ACHN (cell line): ENCODE measurements at places on chromosomes 5 and 9.

GRCh38 chr5:67960939-67961338 is 254.6 kb upstream of the PIK3R1 start:
- DNase-seq = no peak

DNA sequence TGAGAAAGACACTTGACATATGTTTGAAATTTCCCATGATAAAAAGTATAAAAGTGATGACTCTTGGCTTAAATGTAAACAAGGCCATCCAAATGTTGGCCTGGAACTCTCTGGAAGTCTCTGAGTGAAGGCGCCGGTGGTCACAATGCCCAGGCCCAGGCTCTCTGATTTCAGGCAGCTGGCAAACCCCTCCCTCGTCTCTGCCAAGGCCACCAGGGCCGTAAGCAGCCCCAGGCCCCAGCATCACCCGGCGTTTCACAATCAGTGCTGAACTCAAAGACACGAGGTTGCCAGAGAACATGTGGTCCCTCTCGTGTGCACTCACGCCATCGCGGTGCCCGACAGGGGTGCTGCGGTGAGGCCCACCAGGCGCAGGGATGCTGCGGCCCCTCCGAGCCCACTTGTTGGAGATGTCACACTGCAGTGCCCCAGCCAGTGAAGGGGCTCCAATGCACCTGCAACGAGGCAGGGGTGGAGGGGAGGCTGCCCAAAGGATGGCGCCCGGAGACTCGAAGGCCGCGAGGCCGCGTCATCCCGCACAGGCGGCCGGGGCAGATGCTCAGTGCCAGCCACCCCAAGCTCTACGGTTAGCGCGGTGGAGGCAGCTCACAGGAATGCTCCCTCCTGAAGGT is 15.0 kb downstream of the LPCAT1 start:
- no peak for DNase-seq

DNA sequence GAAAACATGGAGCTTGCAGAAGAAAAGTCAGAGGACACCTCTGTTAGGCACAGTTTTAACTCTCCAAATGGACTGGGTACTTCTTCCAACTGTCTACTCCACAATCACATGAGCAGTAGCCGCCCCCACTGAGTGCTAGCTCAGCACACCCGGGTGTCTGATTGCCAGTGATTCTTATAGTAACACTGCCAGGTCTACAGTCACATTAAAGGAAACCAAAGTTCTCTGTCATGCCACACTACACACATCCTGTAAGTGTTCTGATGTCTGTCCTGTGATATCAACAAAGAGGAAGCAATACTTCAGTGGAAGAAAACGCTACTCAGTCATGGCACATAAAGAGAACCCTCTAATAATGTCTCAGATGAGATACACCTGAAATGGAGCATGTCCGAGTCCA is at the start of gene HAVCR2:
HAVCR2 (minus strand) TSS at position 69 of the 400 bp plus-strand sequence; CDS start at position 8, 61 bp downstream.
- DNase-seq = no peak

GRCh38 chr9:136026266-136026942 is 65.2 kb upstream of the UBAC1 start:
- no peak for DNase-seq

GRCh38 chr5:135137146-135137915 is 103.3 kb upstream of the PITX1 start:
- no peak for DNase-seq

GRCh38 chr5:150987746-150988145 is 32.6 kb upstream of the GPX3 start:
- DNase-seq = no peak

- no peak for DNase-seq
Measured at GRCh38 chr9:96554801-96555566, 64.7 kb downstream of the CDC14B start.

GRCh38 chr5:116583862-116584222 is 9.2 kb upstream of the SEMA6A start:
- no peak for DNase-seq

- no peak for DNase-seq
Measured at GRCh38 chr9:592225-592624, 249.3 kb upstream of the DMRT1 start.

GRCh38 chr5:119578937-119579336 is 50.4 kb upstream of the FAM170A start:
- peak; percentile 54 for DNase-seq

GRCh38 chr9:3468421-3469205 is 57.2 kb downstream of the RFX3 start:
- no peak for DNase-seq

DNA sequence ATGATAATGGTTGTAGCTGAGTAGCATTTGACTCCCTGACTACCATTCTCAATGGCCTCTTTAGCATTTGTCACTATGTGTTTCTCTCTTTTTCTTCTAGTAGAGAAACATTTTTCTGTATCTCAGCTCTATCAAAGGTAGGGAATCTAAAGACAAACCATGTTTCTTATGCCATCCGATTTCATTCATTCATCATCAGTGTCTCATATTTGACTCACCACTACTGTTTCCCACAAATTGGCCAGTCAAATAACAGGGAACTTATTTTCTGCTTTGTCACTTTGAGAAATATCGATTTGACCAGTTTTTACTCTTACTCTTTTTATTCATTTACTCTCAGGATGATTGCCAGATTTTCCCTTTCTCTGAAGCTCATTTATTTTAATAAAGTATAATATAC is 282.3 kb downstream of the TMEM167A start:
- no peak for DNase-seq

DNA sequence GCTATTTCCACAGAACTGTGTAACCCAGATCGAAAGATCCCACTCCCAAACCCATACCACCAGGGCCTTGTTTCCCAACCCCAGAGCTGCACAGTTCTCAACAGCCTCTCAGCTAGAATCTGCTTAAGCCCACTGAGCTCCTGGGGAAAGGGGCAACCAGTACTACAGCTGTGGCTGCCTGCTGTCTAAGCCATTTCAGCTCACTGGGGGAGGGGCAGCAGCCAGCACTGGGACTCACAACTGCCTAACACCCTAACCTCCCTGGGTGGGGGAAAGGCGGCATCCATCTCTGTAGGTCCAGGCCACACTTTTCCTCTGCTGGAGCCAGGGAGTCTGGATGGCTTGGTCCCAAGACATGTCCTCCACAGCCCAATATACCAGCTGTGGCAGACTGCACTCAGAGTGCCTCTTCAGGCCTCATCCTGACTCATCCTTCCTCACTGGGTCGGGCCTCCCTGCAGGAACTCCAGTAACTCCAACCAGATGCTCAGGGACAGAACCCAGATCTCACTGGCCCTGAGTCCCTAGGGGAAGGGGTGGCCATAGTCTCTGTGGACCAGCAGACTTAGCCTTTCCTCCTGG is 241.4 kb downstream of the HINT1 start:
- DNase-seq = no peak

DNA sequence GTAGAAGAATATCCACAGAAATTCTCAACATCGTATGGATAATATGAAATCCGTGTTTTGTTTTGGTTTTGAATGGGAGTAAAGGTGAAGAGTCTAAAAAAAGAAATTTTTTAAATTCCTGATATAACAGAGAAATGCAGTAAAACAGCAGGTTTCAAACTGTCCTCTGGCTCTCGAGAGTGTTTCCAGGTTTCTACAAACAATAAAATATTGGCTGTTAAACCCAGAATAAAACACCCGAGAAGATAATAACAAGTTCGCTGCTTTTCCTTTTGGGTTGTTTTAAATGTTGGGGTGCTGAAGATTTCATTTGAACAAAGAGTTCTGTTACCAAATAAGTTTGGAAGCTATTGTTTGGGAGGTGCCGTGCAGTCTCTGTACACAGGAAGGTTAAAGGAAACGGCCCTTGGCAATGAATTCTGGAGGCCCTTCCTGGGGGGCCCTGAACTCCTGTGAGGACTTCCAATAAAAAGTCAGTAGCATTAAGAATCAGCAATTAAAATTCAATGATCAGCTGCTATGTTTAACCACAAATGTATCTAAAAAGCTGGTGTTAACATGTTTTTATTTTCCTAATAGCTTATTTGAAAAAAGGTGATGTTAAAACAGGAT is 215.8 kb downstream of the TSSK1B start:
- no peak for DNase-seq

DNA sequence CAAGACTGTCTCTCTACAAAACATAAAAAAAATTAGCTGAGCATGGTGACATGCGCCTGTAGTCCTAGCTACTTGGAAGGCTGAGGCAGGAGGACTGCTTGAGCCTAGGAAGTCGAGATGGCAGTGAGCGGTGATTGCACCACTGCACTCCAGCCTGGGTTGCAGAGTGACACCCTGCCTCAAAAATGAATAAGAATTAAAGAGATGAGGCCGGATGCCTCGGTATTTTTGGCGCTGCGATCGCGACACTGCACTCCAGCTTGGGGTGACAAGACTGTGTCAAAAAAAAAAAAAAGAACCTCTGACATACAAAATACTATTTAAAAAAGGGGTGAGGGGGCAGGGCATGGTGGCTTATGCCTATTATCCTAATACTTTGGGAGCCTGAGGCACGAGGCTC is 7.3 kb downstream of the GPBP1 start:
- no peak for DNase-seq

- no peak for DNase-seq
Measured at GRCh38 chr5:80884086-80884813, 75.9 kb upstream of the RASGRF2 start.

- DNase-seq = no peak
Measured at GRCh38 chr5:65426656-65427055, 55.1 kb downstream of the ADAMTS6 start.

DNA sequence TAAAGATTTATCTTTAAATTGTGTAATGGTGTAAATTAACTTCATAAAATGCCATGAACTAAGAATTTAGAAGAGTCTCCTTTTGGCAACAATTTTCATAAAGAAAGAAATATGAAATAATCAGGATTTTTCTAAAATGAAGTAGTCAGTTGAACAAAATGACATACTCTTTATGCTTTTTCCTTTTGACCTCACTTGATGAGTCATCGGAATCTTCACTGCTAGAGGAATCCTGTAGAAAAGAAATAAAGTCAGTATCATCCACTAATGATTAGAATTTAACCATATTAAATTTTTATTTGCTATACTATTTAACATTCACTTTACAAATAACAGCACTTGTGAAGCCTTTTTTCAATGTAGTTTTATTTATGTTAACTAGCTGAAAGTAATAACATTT is 26.1 kb downstream of the CHD1 start:
- DNase-seq = peak; percentile 52

GRCh38 chr5:35197351-35197750 is 32.9 kb downstream of the PRLR start:
- DNase-seq = no peak

GRCh38 chr5:159456722-159457465 is 126.6 kb upstream of the IL12B start:
- DNase-seq = peak; percentile 38

GRCh38 chr5:96933764-96934707 is 1.8 kb upstream of the LNPEP start:
- peak; percentile 36 for DNase-seq

DNA sequence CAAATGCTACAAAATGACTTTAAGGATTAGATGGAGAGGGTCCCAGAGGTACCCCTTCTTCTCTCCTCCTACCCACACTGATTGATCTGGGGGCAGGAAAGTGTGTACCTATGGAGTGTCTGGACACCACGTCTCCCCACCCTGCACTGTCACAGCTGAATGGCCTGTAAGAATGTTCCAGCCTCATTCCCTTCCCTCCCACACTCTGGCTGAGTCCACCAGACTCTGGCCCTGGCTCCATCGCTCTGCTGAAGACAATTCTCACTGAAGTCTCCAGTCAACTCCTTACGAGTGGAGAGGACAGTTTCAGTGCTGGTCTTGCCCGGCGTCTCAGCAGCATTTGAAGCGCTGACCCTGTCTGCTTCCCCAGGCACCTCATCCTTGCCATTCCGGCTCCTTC is 105.8 kb downstream of the TTLL11 start:
- DNase-seq = peak; percentile 4

DNA sequence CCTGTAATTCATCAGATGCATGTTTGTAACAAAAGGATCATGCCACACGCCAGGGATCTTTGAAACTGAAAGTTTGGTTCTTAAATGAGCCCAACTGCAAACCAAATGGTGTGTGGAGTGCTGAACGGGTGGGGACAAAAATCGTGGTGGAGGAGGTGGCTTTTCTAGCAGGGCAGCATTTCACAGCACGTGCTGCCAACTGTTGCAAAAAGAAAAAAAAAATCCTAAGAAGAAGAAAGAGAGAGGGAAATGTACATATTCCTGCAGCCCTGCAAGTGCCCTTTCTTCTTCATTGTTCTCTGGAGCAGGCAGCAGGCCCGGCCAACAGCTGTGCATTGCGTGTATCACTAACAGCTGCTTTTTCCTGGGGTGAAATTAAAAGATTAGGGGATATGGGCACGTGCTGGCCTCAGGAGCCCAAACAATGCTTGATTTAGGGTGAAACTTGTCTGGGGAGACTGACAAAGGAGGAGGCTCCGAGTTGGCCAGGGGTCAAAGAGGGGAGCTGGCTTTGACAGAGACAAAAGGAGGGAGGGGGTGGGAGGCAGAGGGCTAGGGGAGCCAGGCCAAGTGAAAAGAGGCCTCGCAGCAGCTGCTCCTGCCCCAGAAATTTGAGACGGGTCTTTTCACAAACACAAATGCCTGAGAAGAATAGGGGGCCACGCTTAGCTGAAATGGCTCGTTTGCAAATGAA is 73.0 kb downstream of the GADD45G start:
- DNase-seq = no peak

DNA sequence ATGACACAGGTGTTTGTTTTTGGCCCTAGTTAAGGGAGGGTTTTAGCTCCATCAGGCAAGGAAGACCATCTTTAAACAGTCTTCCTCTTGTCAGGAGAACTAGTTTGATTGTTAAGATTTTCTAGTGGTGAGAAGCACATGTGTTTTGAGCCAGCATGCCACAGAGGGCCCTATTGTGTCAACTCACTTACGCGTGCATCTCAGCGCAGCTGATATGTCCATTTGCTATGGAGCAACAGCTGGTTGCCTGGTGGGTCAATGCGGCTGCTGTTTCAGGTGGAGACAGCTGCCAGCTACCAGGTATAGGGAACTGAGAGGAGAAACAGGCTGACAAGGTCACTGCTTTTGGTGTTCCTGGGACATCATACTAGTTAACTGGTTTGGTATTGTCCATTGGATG is 100.5 kb upstream of the PRRC1 start:
- no peak for DNase-seq

- DNase-seq = no peak
Measured at GRCh38 chr9:130833031-130833990, 1.7 kb upstream of the ABL1 start.

GRCh38 chr9:112326194-112326593 is 7.2 kb downstream of the PTBP3 start:
- DNase-seq = no peak

GRCh38 chr5:126744836-126745235 is 32.1 kb upstream of the LMNB1 start:
- DNase-seq = no peak

GRCh38 chr5:133925866-133926488 is 42.4 kb downstream of the C5orf15 start:
- no peak for DNase-seq

- DNase-seq = peak; percentile 75
Measured at GRCh38 chr5:69334793-69335268, 2.2 kb upstream of the CCDC125 start.

- peak; percentile 82 for DNase-seq
Measured at GRCh38 chr9:25964239-25964638, 286.0 kb upstream of the TUSC1 start.

GRCh38 chr9:136671254-136671614 is 8.5 kb downstream of the EGFL7 start:
- DNase-seq = no peak

- DNase-seq = no peak
Measured at GRCh38 chr5:24245821-24246220, 399.0 kb downstream of the CDH10 start.

GRCh38 chr9:92545002-92545510 is 9.3 kb upstream of the ECM2 start:
- DNase-seq = no peak
